Mesothelial cell of epicardium (in vitro differentiated cells): ENCODE measurements at places on chromosomes 6 and 20. TPM values are rescaled to one million over a fixed set of nuclear protein-coding genes. Genes with fewer than 3 reads are reported as not detected.

Gene GSTA1
- not detected in 3 replicates for total RNA-seq

Gene LRP11
- total RNA-seq: 17.2 to 17.9 TPM (median 17.8 TPM) in 3 replicates

Gene TMC2
- 0.07 to 0.11 TPM (median 0.09 TPM) in 3 replicates for total RNA-seq

GRCh38 chr6:134299236-134299635 is 18.7 kb downstream of the SGK1 start:
- no peaks in the 10 kb centered on the region for H3K36me3 ChIP-seq
- H3K4me3 ChIP-seq: no peak overlapping the region
- H3K4me1 ChIP-seq: peaks cover 25% of the 10 kb centered on the region
- DNase-seq: no peak

Gene HLA-DQA2
- total RNA-seq: not detected in 3 replicates

Gene ECT2L
- 0.14 to 0.40 TPM (median 0.40 TPM) in 3 replicates for total RNA-seq

- peaks cover 65% of the 10 kb centered on the region for H3K36me3 ChIP-seq
- H3K27ac ChIP-seq: no peak overlapping the region
- H3K4me3 ChIP-seq: no peak overlapping the region
- H3K27me3 ChIP-seq: no peaks in the 10 kb centered on the region
- peaks cover 2% of the 10 kb centered on the region for H3K4me1 ChIP-seq
- no peak for DNase-seq
Observed at GRCh38 chr6:78999737-79000136, 78.3 kb downstream of the PHIP start.

GRCh38 chr6:166516251-166516884 is 70.1 kb downstream of the RAMACL start:
- no peak overlapping the region for H3K4me3 ChIP-seq
- no peaks in the 10 kb centered on the region for H3K27me3 ChIP-seq
- peaks cover 18% of the 10 kb centered on the region for H3K36me3 ChIP-seq
- no peak for DNase-seq
- H3K4me1 ChIP-seq: no peaks in the 10 kb centered on the region

- H3K4me3 ChIP-seq: no peak overlapping the region
- H3K4me1 ChIP-seq: peaks cover 11% of the 10 kb centered on the region
- H3K27me3 ChIP-seq: no peaks in the 10 kb centered on the region
- H3K36me3 ChIP-seq: no peaks in the 10 kb centered on the region
- no peak overlapping the region for H3K27ac ChIP-seq
- no peak for DNase-seq
Observed at GRCh38 chr6:4139272-4139671, 3.9 kb upstream of the ECI2 start.

- no peaks in the 10 kb centered on the region for H3K36me3 ChIP-seq
- peaks cover 25% of the 10 kb centered on the region for H3K4me1 ChIP-seq
- peak overlapping the region; percentile 82 for H3K4me3 ChIP-seq
- H3K27ac ChIP-seq: no peak overlapping the region
Observed at GRCh38 chr6:136989571-136990241, 55.1 kb downstream of the IL20RA start.

- no peaks in the 10 kb centered on the region for H3K36me3 ChIP-seq
- H3K4me1 ChIP-seq: peaks cover 39% of the 10 kb centered on the region
- H3K27me3 ChIP-seq: no peaks in the 10 kb centered on the region
- no peak overlapping the region for H3K4me3 ChIP-seq
- no peak for DNase-seq
Observed at GRCh38 chr6:3509336-3509735, 52.5 kb upstream of the SLC22A23 start.

Gene ADGRF5
- total RNA-seq: 0.16 to 0.32 TPM in 2 of 3 replicates, not detected in the other

DNA sequence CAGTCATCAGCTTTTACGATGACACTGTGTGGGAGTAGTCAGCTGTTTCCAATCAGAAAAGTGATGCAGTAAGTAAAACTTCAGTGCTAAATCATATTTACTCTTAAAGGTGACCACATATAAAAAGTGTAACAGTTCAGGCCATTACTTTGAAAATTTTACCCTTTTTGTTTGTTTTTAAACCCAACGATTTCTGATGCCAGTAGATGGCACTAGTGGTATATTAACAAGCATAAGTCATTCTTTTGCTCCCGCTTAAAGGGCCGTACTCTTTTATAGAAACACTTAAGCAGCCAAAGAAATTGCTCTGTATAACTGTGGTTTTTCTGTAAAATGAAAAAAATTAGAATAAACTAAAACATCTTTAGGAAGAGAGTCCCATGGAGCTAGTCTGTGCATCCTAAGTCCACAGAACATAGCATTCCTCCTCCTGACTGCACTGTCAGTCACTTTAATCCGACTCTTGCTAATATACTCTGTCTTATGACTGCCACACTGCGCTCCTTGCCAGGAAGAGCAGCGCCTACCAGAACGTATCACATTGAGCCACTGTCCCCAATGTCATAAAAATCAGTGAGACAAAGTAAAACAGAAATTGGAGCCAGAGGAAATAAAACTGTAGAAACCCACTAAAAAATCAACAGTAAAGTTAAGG is 25.0 kb downstream of the HEBP2 start:
- no peak for DNase-seq
- no peak overlapping the region for H3K4me3 ChIP-seq
- peaks cover 33% of the 10 kb centered on the region for H3K36me3 ChIP-seq
- peak overlapping the region; percentile 57 for H3K27ac ChIP-seq
- H3K4me1 ChIP-seq: peaks cover 12% of the 10 kb centered on the region
